Hepatocyte (in vitro differentiated cells): ENCODE measurements at places on chromosomes 12 and 14. TPM values are rescaled to one million over a fixed set of nuclear protein-coding genes. Genes with fewer than 3 reads are reported as not detected.

The ANKRD33 gene
- not detected in 2 replicates for total RNA-seq

The TRPV4 gene
- 0.88 and 2.3 TPM in 2 replicates for total RNA-seq

DNA sequence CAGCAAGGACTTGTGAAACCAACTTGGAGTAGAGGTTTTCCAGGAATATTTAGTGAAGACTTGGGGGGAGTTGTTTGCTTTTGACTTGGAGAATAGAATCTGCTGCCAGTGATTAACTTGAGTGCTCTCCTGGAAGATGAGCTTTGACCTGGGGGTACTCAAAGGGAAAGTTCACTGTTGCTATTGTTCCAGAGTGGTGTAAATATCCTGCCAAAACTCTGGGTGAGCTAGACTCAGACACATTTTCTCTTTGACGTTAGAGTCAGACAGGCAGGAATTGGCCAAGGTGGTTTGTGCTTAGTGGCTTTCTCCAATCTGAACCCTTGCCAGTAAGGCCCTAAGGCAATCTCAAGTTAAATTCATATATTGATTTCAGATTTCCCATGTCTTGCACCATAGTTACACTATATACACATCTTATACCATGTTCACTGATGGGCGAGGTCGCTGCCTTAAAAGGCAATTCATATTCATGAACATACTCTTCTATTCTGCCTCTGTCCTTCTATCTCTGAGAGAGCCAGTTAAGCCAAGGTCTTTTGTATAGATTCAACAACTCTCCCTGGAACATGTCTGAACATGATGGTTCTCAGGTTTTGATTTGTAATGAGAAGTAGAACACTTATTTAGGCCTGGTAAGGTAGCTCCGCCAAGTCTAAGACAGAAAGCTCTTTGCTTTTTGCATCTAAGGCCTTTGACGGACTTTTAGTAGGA lies 204.6 kb upstream of the SLC38A2 start:
- no peak for DNase-seq

DNA sequence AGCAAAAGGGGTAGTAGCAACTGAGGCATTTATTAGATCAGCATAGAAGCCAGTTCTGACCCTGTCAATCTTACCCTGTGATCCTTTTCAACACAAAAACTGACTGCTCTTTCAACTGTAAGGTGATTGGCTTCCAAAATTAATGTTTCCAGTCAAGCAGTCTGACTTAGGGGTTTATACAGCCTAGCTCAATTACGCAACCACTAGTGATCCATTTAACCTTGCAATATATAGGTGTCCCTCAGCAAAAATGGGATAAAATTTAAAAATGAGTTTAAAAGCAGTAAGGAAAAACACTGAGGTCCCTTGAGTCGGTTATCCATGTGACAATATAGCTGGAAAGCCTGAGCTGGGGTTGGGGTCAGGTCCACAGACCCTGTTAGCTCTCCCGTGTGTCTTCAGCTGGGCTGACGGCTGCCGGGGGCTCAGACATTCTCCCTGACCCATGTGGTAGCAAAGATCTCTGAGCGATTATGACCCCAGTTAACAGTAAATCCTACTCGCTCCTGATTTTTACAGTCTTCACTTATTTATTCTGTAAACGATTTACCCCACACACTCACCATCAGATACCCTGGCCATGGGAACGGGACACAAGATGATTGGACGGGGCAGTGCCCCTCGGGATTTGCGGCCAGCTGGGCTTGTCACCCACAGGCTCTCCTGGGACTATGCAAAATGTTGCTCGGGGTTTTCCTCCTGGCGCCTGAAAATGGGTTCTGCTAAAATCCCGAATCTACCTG lies 16.6 kb downstream of the ADGRD1 start:
- no peak for DNase-seq
